ENCODE measurements at places on chromosomes 4 and X. TPM values are rescaled to one million over a fixed set of nuclear protein-coding genes. Genes with fewer than 3 reads are reported as not detected.
A peak's percentile ranks its signal among the peaks of the same experiment; 100 is the strongest.

- H3K27me3 ChIP-seq, result no peaks in the 10 kb centered on the region
- H3K4me1 ChIP-seq, result peaks cover 4% of the 10 kb centered on the region
- H3K36me3 ChIP-seq, result no peaks in the 10 kb centered on the region
- no peak for DNase-seq
Measured at GRCh38 chrX:153686711-153687110, 1.0 kb upstream of the SLC6A8 start.

DNA sequence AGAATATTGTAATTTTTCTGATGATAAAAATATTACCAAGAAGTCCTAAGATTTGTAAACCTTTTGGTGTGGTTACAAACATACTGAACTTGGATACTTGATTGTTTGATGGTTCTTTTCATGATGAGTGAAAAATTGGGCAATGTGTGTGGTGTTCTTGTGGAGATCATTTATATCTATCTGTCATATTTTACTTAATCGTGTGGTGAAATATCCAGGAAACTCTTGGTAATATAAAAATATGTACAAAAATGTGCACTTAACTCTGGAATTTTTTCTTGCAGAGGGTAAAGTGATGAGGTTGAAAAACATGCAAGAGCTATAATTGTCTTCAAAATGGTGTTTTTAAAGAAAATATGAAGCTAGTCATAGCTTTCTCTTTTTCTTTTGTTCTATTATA, 2.8 kb downstream of the DCUN1D4 start:
- no peak overlapping the region for H3K4me3 ChIP-seq
- no peaks in the 10 kb centered on the region for H3K27me3 ChIP-seq
- H3K27ac ChIP-seq, result no peak overlapping the region
- DNase-seq, result no peak

DNA sequence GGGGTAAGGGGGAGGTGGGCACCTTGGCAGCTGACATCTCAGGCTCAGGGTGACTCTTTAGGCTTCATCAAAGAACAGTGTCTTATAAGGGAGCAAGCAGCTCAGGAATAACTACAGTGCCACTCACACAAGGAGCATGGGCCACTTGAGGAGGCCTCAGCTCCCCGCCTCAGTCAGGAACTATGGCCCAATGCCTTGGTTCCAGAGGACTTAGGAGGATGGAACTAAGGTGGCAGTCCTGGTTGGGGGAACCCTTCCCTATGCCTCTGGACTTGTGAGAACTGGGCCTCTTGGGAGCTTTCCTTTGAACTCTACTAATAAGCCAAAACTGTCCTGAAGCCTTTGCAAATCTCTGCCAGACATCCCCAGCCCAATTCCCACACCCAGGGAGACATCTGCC, 160.6 kb downstream of the EFNB1 start:
- no peaks in the 10 kb centered on the region for H3K4me1 ChIP-seq
- DNase-seq, result no peak
- H3K27ac ChIP-seq, result peak overlapping the region; percentile 37
- no peaks in the 10 kb centered on the region for H3K36me3 ChIP-seq
- H3K27me3 ChIP-seq, result no peaks in the 10 kb centered on the region

CFAP99 gene
- total RNA-seq, result 4.8 TPM

DNA sequence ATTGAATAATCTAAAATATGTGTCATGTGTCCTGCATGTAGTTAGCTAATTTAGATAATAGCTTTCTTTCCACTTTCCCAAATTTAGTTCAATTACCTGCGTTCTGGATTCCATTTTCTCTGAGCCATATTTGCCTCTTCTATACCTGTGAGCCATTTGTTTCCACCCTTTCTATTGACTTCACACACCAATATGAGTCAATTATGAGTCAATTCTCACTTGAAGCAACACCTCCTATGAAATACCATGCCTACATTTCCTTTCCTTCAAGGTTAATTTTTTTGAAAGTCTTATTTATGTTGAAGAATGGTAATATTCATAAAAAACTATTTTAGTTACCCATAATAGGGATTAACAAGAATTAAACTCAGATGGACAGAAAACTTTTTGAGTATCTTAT, 25.8 kb downstream of the NPY2R start:
- no peak for DNase-seq
- H3K4me3 ChIP-seq, result no peak overlapping the region
- H3K27ac ChIP-seq, result no peak overlapping the region
- no peaks in the 10 kb centered on the region for H3K4me1 ChIP-seq
- no peaks in the 10 kb centered on the region for H3K36me3 ChIP-seq

GRCh38 chrX:77422891-77423648, 24.1 kb upstream of the FGF16 start:
- no peak overlapping the region for H3K27ac ChIP-seq
- H3K4me1 ChIP-seq, result no peaks in the 10 kb centered on the region
- no peak overlapping the region for H3K4me3 ChIP-seq

DNA sequence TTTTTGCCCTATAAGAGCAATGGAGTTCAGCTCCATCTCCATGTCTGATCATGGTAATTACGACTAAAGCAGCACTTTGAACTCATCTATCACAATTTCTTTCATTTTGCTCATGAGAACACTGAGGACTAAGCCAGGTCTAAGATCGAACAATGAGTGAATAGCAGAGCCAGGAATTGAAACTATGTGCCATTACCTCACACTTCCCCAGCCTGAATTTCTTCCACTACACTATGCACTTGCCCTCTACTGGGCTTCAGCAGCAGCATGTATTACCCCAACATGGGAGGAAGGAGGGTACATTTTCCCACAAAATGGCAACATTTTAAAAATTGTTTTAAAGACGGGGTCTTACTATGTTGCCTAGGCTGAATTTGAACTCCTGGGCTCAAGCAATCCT, 274.7 kb upstream of the FGF13 start:
- H3K27ac ChIP-seq, result no peak overlapping the region
- H3K4me3 ChIP-seq, result no peak overlapping the region
- H3K4me1 ChIP-seq, result no peaks in the 10 kb centered on the region
- H3K27me3 ChIP-seq, result no peaks in the 10 kb centered on the region
- no peak for DNase-seq

GRCh38 chrX:94057385-94057784, 383.4 kb downstream of the FAM133A start:
- no peak overlapping the region for H3K4me3 ChIP-seq
- no peaks in the 10 kb centered on the region for H3K36me3 ChIP-seq
- no peak overlapping the region for H3K27ac ChIP-seq
- no peak for DNase-seq
- no peaks in the 10 kb centered on the region for H3K4me1 ChIP-seq

- H3K4me3 ChIP-seq, result no peak overlapping the region
- peak overlapping the region; percentile 75 for H3K27ac ChIP-seq
- H3K27me3 ChIP-seq, result no peaks in the 10 kb centered on the region
- H3K36me3 ChIP-seq, result no peaks in the 10 kb centered on the region
Measured at GRCh38 chrX:68672581-68673318, 25.3 kb downstream of the STARD8 start.

SMIM10 gene
- total RNA-seq, result 1.9 TPM

GRCh38 chrX:36908801-36909675, 99.1 kb upstream of the FAM47C start:
- H3K27me3 ChIP-seq, result no peaks in the 10 kb centered on the region
- H3K4me1 ChIP-seq, result no peaks in the 10 kb centered on the region
- H3K4me3 ChIP-seq, result no peak overlapping the region
- DNase-seq, result no peak

DNA sequence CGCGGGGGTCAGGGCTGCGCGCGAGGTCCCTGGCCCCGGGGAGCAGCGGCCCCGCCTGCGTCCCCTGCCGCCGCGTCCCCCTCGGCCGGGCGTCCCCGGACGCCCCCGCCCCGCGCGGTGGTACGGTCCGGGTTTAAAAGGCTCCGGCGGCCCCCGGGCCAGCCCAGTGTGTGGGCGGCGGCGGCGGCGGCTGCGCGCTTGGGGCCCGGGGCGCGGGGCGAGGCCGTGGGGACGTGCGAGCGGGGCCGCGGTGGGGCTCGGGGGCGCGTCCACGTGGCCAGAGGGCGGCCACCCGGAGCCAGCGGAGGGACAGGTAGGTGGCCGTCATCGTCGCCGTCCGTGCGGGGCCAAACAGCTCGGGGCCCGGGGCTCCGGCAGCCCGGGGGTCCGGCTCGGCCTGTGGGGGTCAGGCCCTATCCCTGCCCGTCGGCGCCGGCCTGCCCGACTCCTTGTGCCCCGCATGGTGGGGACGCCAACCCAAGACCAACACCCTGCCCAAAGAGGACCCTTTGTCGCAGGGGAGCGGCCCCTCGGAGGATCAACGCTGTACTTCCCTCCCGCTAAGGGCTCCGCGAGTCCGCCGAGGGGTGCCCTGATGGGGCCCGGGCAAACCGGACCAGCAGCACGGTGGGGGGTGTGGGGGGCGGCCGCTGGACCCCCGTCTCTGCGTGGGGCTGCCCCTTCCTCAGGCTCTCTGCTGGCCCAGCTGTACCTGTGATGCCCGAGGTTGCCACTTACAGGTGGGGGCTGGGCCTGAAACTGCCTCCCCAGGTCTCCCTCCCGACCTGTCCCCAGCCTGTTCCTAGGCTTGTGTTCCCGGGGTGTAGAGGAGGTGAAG, at the start of gene PLXNA3:
PLXNA3 (plus strand) TSS at position 166 of the 838 bp plus-strand sequence. CDS start 1,903 bp downstream, outside the sequence.
- peaks cover 7% of the 10 kb centered on the region for H3K4me1 ChIP-seq
- no peaks in the 10 kb centered on the region for H3K27me3 ChIP-seq
- H3K27ac ChIP-seq, result peak within 1 kb of the TSS; percentile 74
- DNase-seq, result no peak
- H3K36me3 ChIP-seq, result no peaks in the 10 kb centered on the region

- H3K27ac ChIP-seq, result no peak overlapping the region
- H3K4me1 ChIP-seq, result peaks cover 7% of the 10 kb centered on the region
- H3K27me3 ChIP-seq, result no peaks in the 10 kb centered on the region
Measured at GRCh38 chrX:13064599-13065143, 20.3 kb upstream of the FAM9C start.

OR13H1 gene
- total RNA-seq, result not detected

ERAS gene
- total RNA-seq, result not detected

GRCh38 chrX:646796-647195, 16.2 kb downstream of the SHOX start:
- no peak overlapping the region for H3K27ac ChIP-seq
- H3K27me3 ChIP-seq, result peaks cover 3% of the 10 kb centered on the region
- no peak overlapping the region for H3K4me3 ChIP-seq
- H3K4me1 ChIP-seq, result no peaks in the 10 kb centered on the region
- no peak for DNase-seq

DNA sequence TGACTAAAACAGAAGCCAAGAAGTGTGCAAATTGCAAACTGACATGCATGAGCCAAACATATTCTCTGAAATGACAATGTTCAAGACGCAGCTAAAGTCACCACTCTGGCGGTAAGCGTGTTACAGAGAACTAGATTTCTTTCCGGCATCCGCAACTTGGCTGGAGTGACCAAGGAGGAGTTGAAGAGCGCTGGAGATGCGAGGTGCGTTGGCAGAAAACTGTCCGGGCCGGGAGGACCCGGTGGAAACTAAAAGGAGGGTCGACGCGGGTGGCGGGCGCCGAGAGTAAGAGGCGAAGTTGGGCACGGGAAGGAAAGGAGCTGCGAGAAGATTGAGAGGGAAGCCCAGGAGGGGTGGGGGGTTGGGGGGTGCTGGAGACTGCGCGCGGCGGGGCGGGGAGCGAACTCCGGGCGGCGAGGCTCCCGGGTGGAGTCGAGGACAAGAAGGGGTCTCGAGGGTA, 807 bp downstream of the SEL1L3 start:
- H3K4me1 ChIP-seq, result peaks cover 40% of the 10 kb centered on the region
- peak overlapping the region; percentile 88 for H3K27ac ChIP-seq
- peak overlapping the region; percentile 83 for H3K4me3 ChIP-seq
- no peaks in the 10 kb centered on the region for H3K36me3 ChIP-seq
- DNase-seq, result peak; percentile 30

SSX1 gene
- not detected for total RNA-seq

- H3K4me1 ChIP-seq, result no peaks in the 10 kb centered on the region
- DNase-seq, result no peak
- no peak overlapping the region for H3K4me3 ChIP-seq
Measured at GRCh38 chr4:116512552-116512951, 572.8 kb downstream of the TRAM1L1 start.

All from upper lobe of left lung (tissue), 6 donors.